NCI-H1436 (cell line): ENCODE measurements at places on chromosomes 11 and 22.

DNA sequence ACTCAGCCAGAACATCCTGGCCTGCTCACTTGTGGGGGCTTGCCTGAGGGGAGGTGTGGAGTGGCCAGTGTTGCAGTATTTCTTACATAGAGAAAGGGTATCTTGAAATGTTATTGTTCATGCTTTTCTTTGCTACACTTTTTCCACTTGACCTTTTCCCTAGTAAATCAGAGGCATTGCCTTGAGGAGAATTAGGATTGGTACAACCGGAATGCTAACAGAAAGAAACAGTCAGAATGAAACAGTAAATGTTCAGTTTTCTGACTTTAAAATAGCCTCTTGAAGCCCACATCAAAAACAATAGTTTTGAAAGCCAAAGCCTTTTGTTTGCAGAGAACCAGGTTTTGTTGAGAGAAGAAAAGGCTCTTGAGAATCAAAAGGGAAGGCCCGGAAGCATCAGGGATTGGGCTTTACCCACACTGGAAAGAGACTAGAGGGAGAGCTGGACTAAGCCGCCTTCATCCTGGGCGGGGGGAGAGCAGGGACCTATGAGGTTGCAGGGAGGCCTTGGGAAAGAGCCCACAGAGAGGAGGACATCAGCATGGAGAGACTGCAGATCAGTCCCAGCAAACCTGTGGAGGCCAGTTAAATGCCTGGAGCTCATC, 12.4 kb downstream of the ADM start:
- DNase-seq: no peak

GRCh38 chr11:45024316-45024715, 73.6 kb upstream of the TP53I11 start:
- DNase-seq: no peak

DNA sequence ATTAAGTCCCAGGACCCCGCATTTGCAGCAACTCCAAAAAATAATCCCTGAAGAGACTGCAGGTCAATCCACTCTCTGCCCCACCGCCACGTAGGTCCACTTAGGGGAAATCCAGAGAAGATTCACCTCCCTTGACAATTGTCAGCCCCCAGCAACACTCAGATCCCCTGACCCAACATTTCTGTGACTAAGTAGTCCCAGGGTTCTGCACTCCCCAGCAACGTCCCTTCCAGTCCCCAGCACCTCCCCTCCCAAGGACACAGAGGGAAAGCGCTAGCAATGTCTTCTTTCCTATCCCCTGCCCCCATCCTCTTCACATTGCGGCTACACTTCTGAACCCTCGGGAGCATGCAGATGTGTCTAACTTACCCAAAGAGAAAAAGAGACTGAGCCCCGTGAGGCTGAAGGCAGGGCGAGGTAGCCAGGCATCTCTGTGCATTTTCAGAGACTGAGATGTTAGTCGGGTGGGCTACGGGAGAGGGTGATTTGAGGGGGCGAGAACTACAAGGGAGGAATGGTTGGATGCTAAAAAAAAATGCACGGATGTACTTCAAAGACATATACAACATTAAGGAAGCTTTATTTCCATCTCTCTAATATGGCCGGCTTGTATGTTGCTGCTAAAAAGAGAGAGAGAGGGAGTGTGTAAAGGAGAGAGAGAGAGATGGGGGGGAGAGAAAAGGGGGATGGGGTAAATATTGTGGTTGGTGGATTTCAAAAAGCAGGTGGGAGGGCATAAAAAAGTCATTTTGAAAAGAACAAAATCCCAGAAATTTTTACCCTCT, at the start of gene SCN2B:
Gene SCN2B (minus strand): TSS at position 647 of the 785 bp plus-strand sequence. CDS start 208 bp downstream, at position 439.
- DNase-seq: no peak

- DNase-seq: no peak
Observed at GRCh38 chr11:128832121-128832497, 35.0 kb downstream of the KCNJ1 start.

DNA sequence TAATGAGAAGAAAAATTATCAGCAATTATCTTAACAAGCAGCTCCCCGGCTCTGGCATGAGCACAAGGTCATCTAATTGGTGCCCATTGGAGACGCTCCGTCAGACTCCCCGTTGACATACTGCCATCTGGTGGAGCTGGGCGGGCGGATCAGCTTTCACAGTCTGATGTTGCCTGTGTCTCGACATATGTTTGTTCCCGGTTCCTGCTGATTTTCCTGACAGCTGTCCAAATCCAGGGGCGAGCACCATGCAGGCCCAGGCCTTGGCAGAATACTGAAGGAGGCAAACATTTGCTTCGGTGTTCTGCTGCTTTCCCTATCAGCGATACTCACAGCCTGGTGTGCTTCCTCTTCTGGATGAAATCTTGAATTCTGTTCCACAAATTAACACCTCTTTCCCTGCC, 43.8 kb upstream of the BARX2 start:
- DNase-seq: peak; percentile 72

DNA sequence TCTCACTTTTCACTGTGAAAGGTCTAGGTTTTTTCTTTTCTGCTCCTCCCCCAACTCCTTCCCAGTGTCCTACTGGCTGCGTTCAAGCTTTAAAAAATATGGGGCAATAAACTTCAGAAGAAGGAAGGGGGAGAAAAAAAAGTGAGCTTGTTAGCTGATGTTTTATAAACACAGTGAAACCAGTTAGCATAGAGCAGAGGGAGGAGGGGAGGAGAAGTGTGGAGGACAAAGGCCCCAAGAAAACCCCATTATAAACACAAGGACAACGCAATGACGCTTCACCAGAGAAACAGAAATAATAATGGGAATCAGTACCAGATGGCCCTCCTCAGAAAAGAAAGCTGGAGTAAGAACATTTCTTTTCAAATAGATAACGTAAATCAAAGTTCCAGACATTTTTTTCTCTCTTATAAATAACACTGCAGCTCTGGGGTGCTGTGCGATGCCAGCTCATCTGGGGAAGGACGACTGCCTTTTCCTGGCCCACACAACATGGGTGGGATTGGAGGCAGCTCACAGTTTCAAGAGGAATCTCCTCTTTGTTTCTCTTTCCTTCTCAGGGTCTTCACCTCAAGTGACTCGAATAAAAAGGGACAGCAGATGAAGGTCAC, 235.4 kb upstream of the NARS2 start:
- DNase-seq: no peak

DNA sequence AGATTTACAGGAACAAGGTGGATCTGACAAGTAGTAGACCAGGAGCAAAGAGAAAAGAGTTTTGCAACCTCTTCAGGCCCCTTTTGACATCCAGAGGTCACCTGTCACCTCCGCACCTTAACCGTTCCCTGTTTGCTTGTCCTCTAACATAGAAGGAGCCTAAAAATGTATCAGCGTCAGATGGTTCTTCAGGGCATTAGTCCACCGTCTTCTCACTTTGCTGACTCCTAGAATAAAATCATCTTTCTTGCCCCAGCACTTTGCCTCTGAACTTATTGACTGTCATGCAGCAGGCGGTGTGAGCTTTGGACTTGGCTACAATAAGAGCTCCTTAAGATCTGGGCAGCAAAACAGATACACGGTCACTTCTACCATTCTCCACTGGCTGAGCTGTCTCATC, 339.7 kb upstream of the B3GAT1 start:
- DNase-seq: no peak
